ENCODE measurements at places on chromosomes 7 and 10. TPM values are rescaled to one million over a fixed set of nuclear protein-coding genes. Genes with fewer than 3 reads are reported as not detected.

The UTF1 gene
- 0.33 TPM for total RNA-seq

The SDK1 gene
- 0.11 TPM for total RNA-seq

The RADIL gene
- not detected for total RNA-seq

The SUN1 gene
- total RNA-seq, result 48.0 TPM

- no peak for DNase-seq
- H3K4me3 ChIP-seq, result no peak overlapping the region
- peaks cover 9% of the 10 kb centered on the region for H3K4me1 ChIP-seq
- no peaks in the 10 kb centered on the region for H3K27me3 ChIP-seq
These were observed 5.9 kb upstream of the ANKRD7 start for GRCh38 chr7:118218413-118219156.

GRCh38 chr10:59240582-59241183, 64.2 kb downstream of the PHYHIPL start:
- H3K4me3 ChIP-seq, result no peak overlapping the region
- no peak overlapping the region for H3K27ac ChIP-seq
- H3K4me1 ChIP-seq, result no peaks in the 10 kb centered on the region
- no peak for DNase-seq
- no peaks in the 10 kb centered on the region for H3K36me3 ChIP-seq
- H3K27me3 ChIP-seq, result no peaks in the 10 kb centered on the region

DNA sequence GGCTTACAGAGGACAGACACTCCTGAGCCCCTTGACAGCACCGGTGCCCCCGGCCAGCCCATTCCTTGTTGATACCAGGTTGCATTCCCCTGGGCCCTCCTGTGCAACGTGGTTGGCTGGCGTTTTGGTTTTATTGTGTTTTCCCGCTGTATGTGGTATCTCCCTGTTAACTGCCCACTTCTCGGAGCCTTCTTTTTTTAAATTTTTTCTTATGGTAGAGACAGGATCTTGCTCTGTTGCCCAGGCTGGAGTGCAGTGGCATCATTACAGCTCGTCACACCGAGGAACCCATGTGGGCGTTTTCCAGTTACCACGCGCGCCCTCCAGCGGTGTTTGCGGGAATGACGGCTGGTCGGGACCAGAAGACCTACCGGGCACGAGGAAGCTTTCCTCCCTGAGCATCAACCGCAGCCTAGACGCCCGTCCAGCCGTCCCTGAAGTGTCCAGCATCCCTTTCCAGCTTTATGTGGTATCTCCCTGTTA, 16.9 kb upstream of the ZFAND2A start:
- H3K27me3 ChIP-seq, result no peaks in the 10 kb centered on the region
- H3K27ac ChIP-seq, result no peak overlapping the region
- no peak overlapping the region for H3K4me3 ChIP-seq
- peak; percentile 74 for DNase-seq
- H3K4me1 ChIP-seq, result peaks cover 8% of the 10 kb centered on the region
- no peaks in the 10 kb centered on the region for H3K36me3 ChIP-seq

DNA sequence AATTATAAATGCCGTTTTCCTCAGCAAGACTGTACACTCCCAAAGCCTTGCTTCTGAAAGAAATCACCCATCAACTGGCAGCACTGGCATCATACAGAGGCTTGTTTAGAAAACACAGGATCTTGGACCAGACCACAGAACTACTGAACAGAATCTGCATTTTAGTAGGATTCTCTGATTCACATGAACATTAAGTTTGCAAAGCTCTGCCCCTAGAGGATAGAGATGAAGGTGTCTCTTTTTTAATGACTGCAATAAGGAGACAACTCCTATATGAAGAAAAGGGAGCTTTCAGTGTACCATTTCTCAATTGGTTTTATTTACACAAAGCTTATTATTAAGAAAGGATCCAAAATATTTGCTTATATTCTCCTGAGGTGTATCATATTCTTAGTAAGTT, 172.7 kb downstream of the AGMO start:
- H3K4me3 ChIP-seq, result no peak overlapping the region
- no peaks in the 10 kb centered on the region for H3K27me3 ChIP-seq
- no peak overlapping the region for H3K27ac ChIP-seq

DNA sequence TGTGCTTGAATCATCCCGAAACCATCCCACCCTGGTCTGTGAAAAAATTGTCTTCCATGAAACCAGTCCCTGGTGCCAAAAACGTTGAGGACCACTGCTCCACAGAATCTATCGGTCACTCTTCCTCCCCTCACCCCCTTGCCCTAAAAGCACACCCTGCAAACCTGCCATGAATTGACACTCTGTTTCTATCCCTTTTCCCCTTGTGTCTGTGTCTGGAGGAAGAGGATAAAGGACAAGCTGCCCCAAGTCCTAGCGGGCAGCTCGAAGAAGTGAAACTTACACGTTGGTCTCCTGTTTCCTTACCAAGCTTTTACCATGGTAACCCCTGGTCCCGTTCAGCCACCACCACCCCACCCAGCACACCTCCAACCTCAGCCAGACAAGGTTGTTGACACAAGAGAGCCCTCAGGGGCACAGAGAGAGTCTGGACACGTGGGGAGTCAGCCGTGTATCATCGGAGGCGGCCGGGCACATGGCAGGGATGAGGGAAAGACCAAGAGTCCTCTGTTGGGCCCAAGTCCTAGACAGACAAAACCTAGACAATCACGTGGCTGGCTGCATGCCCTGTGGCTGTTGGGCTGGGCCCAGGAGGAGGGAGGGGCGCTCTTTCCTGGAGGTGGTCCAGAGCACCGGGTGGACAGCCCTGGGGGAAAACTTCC, 784 bp upstream of the SERPINE1 start:
- H3K4me3 ChIP-seq, result no peak overlapping the region
- no peaks in the 10 kb centered on the region for H3K36me3 ChIP-seq
- H3K27ac ChIP-seq, result peak overlapping the region; percentile 66

GRCh38 chr7:34850681-34851080, 186.6 kb downstream of the DPY19L1 start:
- H3K27ac ChIP-seq, result no peak overlapping the region
- no peaks in the 10 kb centered on the region for H3K4me1 ChIP-seq
- no peaks in the 10 kb centered on the region for H3K36me3 ChIP-seq
- no peaks in the 10 kb centered on the region for H3K27me3 ChIP-seq
- no peak for DNase-seq

DNA sequence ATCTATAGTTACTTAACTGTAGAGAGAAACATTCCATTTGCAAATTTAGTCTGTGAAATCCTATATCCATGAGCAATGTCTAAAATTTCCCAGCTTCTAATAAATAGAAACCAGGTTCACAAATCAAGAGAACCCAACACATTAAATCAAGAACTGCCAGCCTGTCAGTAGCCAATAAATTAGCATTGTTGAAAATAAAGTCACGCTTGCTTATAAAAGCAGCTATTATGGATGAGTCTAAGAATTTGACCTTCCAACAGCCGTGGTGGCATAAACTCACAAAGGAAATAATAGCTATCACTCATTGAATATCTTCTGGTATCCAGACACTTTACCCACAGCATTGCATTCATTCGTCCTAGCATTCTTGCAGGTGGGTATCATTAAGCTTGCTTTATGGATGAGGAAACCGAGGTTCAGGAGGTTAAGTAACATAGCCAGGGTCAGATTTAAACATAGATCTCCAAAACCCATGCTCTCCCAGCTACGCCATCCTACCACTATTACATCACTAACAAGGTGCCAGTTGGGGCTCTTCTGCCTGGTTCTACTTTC, 260.1 kb upstream of the YAE1 start:
- no peaks in the 10 kb centered on the region for H3K27me3 ChIP-seq
- DNase-seq, result no peak
- H3K4me3 ChIP-seq, result no peak overlapping the region
- H3K27ac ChIP-seq, result no peak overlapping the region

All from natural killer cell (primary cell).